Fibroblast of skin of back (primary cell): ENCODE measurements at places on chromosomes 7 and 10.

DNA sequence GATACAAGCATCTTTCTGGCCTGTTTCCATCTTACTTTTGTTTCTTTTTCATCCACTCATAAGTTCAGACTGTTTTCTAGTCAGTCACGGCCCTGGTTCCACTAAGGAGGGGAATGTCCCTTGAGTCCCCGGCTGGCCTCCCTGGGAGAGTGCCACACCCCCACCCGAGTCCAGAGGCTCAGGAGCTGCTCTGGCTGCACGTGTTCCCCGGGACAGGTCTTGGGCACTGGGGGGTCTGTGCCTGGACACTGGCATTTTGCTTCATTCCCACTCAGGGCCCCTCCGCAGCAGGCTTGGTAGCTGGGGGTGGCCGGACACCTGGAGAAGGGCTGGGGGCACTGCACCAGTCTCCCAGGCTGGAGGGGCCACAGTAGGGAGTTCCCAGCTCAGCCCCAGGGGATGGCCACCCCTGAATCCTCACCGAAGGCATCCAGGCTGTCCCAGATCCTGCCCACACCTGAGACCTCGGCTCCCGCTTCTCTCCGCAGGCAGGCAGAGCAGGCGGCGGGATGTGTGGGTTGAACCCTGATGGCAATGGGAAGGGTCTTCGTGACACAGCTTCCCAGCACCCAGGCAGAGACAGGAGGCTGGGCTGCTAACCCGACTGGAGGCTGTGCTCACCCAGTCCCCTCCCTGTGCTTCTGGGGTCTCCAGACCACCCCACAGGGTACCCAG is 92.3 kb downstream of the BMS1 start:
- DNase-seq: no peak

DNA sequence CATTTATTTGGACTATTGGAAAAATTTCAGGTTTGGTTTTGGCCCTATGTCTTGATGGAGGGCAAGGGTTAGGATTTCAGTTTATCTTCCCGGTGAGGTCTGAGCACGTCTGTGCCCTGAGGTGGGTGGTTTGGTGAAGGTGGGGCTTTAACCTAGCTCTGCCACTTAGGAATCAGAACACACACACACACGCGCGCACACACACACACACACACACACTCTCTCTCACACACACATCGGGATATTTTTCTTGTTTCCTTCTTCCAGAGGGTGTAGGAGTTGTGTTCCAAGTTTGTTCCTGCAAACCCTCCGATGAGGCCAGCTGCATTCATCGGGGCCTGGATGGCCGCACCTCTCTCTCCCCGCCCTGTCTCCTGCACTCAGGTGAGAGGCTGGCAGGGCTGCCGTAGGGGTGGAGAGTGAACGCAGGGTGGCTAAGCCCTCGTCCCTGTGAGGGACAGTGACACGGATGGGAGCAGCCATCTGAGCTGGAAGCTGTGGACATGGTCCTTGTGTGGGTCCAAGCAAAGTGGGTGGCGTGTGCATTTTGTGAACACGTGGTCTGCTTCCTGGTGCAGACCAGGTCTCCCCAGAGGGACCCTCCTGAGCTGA is 34.2 kb downstream of the CHST12 start:
- DNase-seq: no peak

DNA sequence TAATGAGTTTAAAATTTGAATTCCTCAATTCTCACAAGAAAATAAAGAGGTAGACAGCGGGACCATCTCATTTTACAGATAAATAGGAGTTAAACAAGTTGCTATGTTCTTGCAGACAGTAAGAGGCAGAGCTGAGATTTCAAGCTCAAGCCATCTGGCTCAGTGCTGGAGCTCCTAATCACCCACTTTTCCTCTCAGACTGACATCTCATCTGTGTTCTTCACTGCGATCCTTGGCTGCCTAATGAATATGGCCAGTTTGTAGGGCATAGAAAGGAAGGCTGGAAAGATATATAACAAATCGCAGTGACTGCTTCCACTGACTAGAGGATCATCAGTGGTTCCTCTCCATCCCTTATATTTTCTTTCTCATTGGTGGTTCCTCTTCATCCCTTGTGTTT is 151.2 kb downstream of the MPP7 start:
- no peak for DNase-seq

DNA sequence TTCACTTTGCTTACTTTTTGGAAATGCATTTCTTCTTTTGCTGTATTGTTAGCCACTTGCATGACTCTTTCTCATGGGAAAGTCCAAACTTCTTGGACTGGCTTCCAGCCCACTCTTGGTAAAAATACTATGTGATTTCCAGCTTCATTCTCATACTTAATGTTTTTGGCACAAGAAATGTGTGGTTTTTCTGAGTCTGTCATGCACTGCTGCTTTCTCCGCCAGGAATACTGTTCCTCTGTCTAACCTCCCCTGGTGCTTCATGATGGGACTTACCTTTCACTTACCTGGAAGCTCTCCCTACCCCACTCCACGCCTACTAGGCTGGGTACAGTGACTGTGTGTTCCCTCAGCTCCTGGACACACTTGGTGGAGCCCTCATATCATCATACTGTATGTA is 18.7 kb downstream of the MGAM2 start:
- peak; percentile 2 for DNase-seq

- peak; percentile 69 for DNase-seq
Measured at GRCh38 chr10:4506095-4506494, 319.9 kb upstream of the AKR1E2 start.

DNA sequence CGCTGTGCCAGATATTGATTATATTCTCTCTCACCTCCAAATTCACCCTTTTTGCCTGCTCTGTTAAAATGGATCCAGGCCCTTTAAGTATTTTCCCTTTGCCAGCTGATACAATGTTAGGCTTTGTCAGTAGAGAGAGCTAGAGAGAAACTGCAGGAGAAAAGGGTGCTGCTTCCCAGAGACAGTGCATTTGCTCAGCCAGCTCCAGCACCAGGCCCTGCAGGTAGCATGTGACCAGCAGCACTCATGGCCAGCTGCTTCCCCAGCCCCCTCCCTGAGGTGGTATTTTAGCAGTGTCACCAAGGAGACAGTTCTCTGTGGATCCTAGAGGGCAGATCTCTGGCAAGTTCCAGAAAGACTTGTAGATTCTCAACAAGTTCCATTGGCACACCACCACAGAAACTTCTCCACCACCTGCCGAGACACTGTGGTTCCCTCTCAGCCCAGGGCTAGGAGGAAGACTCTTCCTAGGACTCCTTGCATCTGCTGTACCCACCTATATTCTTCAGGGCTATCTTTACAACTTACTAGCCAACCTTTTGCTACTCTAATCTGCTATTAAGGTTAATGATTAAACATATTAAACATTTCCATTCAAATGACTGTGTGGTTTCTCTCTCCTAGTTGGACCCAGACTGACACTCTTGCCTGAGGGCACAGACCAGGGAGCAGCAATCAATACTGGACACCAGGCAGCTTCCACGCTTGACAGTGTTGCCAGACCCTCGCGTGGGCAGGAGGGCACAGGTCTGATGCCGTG is 35.6 kb upstream of the ADAM12 start:
- DNase-seq: no peak

- no peak for DNase-seq
Measured at GRCh38 chr10:120643351-120643750, 186.3 kb downstream of the PLPP4 start.

DNA sequence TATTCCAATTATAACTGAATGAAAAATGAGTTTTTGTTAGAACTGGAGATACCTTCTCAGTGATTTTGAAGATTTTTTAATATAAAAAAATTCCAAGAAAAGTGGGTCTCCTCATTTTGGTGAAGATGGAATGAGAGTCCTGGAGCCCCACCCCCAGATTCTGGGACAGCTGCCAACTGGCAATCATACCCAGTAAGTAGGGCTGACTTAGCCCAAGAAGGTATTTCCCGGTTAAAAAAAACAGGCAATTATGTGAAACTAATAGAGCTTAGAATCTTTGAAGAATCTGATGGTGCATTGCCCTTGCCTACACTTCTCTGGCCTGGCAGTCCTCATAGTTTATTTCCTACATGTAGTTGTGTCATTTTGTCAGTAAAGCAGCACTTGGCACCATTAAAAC is 52.8 kb upstream of the VWDE start:
- DNase-seq: peak; percentile 12

DNA sequence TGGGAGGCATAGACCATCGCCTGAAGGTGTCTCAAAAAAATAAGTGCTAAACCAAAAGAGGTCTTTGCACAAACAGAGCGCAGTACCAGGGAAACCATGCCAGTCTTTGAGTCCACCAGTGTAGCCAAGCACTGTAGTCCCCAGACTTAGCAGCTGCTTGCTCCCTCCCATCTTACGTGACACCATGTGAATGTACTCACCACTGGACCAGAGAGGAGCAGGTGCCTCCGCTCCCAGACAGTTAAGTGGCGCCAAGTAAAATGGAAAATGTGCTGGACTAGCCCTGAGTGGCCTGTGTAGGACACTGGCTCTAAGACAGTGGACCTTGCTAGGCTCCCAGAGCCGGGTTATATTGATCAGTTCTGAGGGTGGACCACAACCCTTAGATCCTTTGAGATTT is 47.7 kb upstream of the PLEKHA1 start:
- DNase-seq: no peak

DNA sequence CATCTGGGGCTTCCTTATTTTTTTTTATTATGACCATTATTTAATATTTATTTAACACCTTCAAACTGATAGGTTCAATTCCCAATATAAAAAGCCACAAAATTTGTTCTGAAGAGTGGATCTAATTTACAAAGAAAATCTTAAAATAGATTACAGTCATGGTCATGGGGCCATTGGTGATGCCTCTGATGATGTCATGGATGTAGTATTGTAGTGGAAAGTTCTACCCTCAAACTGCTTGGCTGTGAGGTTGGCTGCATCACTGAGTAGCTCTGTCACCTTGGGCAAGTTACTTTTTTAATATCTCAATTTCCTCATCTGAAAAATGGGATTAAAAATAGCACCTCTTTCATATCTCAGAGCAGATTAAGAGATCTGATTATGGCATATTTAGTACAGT is 128.5 kb downstream of the DKK1 start:
- DNase-seq: peak; percentile 45

GRCh38 chr7:126940723-126941307 is 311.9 kb downstream of the GRM8 start:
- DNase-seq: no peak

DNA sequence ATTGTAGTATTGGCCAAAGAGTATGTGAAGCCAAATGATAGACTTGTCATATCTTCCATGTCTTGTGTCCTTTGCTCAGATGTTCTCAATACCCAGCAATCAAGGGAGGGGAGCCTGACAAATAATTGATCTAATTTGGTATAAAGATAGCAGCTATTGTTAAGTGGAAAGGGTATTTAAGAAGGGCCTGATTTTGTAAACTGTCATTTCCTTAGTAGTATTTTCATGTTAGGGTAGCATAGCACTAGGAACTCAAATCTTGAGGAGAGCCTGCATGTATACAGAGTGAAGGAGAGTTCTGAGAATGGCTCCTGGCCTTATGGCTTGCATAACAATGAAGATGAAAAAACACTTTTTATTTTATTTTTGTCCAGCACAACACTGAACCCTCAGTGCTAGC is 53.1 kb downstream of the GNAI1 start:
- DNase-seq: no peak

DNA sequence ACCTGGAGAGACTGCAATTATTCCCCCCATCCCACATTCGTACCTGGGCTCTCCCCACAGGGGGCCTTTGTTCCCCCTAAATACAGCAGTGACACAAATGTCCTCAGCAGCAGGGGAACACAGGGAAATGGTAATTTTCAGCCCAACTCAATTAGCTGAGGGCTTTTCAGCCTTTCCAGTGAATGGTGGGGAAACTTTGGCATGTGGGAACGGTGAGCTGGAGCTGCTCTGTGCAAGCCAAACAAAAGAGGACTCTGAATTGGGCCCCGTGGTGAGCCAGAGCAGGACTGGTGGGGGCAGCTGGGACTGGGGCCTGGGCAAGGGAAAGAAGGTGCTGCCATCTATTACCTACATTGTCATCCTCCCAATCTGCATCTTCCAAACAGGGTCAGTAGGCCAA is 51.0 kb downstream of the FBXW4 start:
- DNase-seq: no peak

DNA sequence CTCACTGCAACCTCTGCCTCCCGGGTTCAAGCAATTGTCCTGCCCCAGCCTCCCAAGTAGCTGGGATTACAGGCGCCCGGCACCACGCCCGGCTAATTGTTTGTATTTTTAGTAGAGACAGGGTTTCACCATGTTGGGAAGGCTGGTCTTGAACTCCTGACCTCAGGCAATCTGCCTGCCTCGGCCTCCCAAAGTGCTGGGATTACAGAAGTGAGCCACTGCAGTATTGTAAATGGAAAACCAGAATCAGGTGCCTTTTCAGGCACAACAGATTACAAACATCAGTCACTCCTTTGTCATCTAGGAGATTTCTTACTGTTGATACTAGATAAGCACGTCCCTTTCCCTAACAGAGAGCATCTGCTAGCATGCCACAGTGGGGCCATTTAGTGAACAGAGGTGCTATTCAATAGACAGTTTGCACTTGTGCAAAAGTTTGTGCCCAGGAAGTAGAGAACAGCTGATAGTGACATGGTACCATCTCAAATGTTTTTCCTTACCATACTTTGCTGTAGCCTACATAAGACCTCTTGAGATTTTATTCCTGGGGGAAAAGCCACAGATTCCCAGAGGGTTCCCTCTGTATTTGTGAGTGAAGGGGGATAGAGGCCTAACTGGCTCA is 24.5 kb upstream of the WAC start:
- no peak for DNase-seq

DNA sequence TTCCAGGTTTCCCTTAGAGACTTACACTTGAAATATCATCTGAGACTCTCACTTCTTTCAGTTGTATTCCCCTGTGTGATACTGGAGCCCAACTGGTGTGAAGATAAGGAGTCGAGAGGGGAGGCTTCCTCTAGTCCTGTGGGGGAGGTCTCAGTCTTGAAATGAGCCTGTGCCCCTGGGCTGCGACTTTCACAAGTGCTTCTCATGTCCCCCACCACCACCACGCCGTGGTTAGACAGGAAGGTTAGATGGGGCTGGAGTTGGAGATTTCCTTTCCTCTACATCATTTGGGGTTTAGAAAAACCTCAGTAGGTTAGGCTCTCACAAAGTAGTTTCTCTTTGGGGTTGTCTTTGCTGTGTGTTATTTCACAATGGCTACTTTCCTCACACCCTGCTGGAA is 25.6 kb upstream of the MKX start:
- DNase-seq: no peak

- peak; percentile 43 for DNase-seq
Measured at GRCh38 chr7:133650069-133650468, 397.2 kb downstream of the EXOC4 start.

DNA sequence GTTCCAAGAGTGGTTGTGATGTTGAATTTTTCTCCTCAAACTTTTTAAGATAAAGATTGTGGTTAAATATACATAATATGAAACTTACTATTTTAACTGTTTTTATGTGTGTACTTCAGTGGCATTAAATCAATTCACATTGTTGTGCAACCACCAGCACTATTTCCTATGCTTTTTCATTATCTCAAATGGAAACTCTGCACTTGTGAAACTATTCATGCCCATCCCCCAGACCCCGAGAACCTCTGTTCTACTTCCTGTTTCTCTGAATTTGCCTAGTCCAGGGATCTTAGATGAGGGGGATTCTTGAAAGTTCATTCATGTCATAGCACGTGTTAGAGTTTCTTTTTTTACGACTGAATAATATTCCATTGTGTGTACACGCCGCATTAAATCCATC is 67.0 kb downstream of the WDR37 start:
- no peak for DNase-seq
